ENCODE measurements at places on chromosomes 5 and 9.

GRCh38 chr5:168649306-168649705 is 70.1 kb upstream of the PANK3 start:
- no peak for DNase-seq

- DNase-seq, result no peak
Measured at GRCh38 chr9:69675563-69675962, 3.4 kb upstream of the APBA1 start.

DNA sequence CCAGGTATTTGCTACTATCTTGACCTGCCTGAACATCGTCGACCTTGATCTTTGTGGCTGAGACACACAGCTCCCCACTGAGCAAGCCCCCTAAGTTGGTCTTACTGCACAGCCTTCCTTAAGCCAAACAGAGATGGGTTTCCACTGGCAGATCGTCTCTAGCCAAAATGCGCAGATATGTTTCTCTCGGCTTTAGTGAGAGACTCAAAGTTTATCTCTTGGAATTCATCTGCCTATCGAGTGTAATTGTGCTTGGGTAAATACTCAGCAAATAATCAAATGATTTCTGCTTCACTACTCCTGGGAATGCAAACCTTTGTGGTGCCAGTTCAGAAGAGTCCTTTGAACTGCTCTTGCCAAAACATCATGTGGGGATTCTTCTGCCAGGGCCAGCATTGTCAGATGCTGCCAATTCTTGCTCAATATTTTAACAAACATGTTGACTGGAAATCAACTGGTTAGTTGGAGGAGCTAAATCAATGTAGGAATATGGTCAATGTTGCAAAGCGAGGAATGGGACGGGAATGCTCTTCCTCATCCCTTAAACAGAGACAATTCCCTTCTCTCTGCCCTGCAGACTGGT is 141.2 kb upstream of the SLC28A3 start:
- DNase-seq, result no peak

DNA sequence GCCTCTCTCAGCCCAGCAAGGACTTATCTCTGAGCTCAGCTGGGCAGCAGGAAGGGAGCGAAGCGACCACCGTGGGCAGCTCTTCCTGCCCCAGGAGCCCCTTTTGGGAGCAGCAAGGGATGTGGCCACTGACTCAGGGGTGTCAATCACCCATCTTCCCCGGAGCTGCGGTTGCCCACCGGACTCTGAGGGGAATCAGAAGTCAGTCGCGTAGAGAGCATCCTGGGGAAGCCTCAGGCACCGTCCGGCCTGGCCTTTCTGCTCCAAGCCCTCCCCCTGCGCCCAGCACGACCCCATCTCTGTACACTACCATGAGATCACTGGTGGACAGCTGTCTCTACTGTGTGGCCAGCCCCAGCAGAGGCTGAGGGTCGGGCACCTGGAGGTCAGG is 24.6 kb downstream of the GFI1B start:
- DNase-seq, result peak; percentile 93

DNA sequence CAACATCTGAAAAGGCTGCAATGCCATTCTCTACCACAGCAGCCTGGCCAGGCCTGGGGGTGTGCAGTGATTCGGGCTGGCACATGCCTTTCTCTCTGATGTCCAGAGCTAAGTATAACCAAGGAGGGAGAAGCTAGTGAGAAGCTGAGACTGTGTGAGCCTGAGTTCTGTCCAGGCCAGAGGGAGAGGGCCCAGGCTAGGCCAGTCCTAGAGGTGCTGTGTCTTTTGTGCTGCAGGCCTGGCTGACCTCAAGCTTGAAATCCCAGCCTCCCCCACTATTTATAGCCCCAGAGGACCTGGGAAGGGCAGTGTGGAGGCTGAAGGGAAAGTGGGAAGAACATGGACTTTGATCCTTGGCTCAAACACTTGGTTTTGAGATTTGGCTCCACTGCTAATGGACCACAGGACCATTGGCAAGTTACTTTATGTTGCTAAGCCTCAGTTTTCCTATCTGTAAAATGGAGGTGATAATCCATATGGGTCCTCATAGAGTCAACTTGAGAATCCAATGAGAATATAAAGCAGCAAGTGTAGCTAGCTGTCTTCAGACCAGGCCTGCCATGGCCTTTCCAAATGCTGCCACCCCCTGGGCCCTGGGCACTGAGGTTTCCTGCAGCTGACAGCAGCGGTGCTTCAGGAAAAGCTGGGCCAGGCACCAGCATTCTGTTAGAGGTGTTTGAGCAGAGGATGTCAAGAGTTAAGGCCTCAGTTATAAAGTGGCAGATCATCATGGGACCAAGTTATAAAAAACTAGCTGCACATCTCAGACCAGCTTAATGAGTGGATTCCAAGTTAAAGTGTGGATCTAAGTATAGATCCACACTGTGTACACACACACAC is 21.1 kb downstream of the BNIP1 start:
- DNase-seq, result no peak
